ENCODE measurements at places on chromosomes 5 and 9. TPM values are rescaled to one million over a fixed set of nuclear protein-coding genes. Genes with fewer than 3 reads are reported as not detected.

The SPAG8 gene
- 2.2 TPM for total RNA-seq

DNA sequence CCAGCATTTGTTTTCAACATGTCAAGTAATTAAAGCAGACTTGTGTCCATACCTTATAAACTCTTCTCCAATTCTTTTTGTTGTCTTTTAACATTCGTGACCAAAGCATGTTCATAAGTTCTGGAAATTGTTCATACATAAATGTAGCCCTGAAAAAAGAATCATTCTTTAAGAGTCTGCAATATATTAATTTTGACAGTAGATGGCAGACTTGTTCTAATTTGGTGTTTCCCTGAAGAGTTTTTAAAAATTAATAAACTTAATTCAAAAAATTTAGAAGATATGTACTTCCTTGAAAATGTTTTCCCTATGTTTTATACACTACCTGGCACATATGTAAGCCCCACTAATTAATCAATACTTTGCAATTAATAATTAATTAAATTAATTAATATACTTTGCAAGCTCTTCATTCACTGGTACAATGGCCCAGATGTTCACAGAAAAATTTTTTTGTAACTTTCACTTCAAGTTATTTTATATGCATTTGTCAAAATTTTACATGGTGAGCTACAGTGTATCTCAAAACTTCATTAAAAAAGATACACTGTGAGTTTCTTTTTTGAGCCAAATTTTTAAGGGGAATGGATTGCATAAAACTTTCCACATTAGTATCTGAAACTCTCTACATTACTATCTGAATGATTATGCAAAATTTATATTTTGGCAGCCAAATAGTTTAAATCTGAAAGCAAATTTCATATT is 42.1 kb downstream of the CLINT1 start:
- H3K27me3 ChIP-seq, result no peaks in the 10 kb centered on the region
- no peak for DNase-seq
- H3K4me3 ChIP-seq, result no peak overlapping the region
- H3K36me3 ChIP-seq, result peaks cover 28% of the 10 kb centered on the region
- H3K27ac ChIP-seq, result no peak overlapping the region
- H3K4me1 ChIP-seq, result peaks cover 6% of the 10 kb centered on the region

DNA sequence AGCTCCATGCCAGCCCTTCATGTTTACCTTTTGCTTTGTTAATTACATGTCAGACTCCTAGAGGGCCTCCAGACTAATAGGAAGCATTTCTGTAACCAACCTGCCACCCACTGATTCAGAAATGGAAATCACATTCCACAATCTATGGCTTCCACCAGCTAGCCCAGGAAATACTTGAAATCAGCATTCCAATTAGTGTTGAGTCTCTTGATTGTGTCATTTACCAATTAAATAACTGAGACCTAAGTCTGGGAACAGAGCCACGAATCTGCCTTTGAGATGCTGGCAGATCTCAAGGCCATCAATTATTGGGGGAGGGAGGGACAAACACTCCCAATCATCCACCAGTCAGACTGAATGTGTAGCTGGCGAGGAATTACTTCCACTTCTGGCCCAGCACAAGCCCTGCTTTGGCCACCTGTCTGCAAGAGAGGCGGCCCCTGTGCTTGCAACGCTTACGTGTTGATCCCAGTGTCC is 27.4 kb upstream of the SAP30L start:
- peaks cover 35% of the 10 kb centered on the region for H3K36me3 ChIP-seq
- DNase-seq, result no peak
- H3K27me3 ChIP-seq, result no peaks in the 10 kb centered on the region
- no peak overlapping the region for H3K27ac ChIP-seq
- H3K4me3 ChIP-seq, result no peak overlapping the region

DNA sequence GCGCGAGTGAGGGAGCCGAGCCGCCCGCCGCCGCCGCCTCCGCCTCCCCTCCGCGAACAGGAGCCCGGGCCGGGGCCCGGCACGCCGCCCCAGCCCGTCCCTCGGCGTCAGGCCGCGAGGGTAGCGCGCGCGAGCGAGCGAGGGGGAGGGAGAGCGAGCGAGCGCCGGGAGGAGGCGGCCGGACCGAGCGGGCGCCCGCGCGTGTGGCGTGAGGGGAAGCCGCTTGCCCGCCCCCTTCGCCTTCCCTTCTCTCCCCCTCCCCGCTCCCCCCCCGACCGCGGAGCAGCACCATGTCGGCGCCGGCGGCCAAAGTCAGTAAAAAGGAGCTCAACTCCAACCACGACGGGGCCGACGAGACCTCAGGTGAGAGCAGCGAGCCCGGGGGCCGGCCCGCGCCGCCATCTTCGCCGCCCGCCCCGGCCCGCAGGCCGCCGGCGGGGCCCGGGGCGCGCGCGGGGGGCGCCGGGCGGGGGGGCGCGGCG is 312 bp downstream of the SET start:
- DNase-seq, result no peak
- no peak overlapping the region for H3K27ac ChIP-seq
- peaks cover 20% of the 10 kb centered on the region for H3K4me1 ChIP-seq

Data from osteoblast (primary cell).